ENCODE measurements at places on chromosomes 4 and X. TPM values are rescaled to one million over a fixed set of nuclear protein-coding genes. Genes with fewer than 3 reads are reported as not detected.

GRCh38 chr4:15398001-15398400 is 29.8 kb upstream of the C1QTNF7 start:
- no peak for DNase-seq

The MCF2 gene
- total RNA-seq = 0.53 TPM

DNA sequence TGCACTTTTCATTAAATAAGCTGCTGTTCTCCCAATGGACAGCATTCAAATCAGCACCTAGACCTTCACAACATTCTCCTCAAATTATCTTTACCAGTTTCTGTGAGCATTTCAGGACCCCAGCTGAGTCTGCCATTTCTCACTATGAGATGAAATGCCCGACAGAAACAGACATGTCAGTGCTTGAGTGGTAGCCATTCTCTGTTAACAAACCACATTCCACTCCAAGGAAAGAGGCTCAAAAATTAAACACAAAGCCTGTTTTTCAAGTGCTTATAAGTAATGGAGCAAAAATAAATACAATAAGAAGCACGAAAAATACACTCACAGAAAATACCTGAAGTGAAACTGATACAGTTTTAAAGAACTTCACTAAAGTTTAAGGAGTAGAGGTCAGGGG is 320.2 kb upstream of the PRPS2 start:
- no peak for DNase-seq

The P2RY4 gene
- 0.18 TPM for total RNA-seq

The TLR10 gene
- total RNA-seq = not detected

The NWD2 gene
- total RNA-seq = not detected

GRCh38 chr4:39045827-39046221 is 13.6 kb upstream of the TMEM156 start:
- DNase-seq = peak; percentile 21

DNA sequence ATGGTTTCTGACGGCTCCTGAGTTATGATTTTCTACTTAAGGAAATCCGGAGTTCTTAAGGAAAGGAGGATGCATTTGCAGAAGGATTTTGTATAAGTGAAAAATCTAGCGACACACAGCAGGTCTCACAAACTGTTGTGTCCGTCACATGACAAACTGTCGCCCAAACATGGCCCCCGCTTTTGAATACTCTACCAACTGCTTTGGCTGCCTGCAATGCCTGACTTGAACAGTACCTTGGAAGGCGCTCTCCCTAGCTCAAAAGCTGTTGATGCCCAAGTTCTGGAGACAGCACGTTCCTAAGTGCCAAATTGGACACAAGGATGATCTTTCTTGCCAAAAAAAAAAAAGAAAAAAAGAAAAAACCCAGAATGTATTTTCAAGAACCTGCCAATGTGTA is 103.2 kb downstream of the ENPP6 start:
- no peak for DNase-seq

The CLNK gene
- total RNA-seq = 0.31 TPM

The MAGEA10 gene
- total RNA-seq = not detected

The PCDH7 gene
- not detected for total RNA-seq

DNA sequence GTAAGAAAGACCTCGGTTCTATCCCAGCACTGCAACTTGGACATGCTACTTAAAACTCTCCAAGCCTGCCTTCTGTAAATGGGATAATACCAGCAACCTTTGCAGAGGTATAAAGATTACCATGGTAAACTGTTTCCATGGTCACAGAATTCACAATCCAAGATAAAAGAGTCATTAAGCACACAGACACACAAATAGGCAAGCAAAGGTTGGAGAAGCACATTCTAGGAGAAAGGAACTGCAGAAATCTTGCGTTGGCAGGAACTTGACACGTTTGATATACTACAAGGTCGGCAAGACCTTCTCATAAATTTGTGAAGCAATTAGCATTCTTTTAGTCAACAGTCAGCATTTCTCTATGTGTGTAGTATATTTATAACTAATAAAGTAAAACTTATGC is 12.3 kb upstream of the CHRNA9 start:
- DNase-seq = no peak

DNA sequence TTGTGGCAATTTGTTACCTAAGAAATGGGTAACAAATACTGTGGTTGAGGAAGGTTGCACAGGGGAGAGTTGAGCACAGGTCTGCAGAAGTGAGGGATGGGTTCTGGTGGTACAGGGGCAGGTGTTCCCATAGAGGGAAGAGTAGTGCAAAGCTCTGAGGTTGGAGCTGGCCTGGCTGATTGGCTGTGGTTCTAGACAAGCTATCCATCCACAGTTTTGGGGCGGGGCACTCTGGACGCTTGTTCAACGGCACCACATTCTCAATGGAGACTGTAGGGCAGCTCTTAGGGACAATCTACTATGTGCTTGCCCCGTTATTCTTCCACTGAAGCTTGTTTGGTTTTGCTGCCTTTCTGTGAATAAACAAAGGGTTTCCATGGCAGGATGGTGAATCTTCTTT is 35.4 kb downstream of the NAT8L start:
- no peak for DNase-seq

The HNRNPH2 gene
- total RNA-seq = 21.3 TPM

- DNase-seq = no peak
These were observed 99.0 kb downstream of the CAMK2D start for GRCh38 chr4:113662581-113662980.

GRCh38 chr4:88419874-88420273 is 37.0 kb upstream of the HERC5 start:
- DNase-seq = no peak

DNA sequence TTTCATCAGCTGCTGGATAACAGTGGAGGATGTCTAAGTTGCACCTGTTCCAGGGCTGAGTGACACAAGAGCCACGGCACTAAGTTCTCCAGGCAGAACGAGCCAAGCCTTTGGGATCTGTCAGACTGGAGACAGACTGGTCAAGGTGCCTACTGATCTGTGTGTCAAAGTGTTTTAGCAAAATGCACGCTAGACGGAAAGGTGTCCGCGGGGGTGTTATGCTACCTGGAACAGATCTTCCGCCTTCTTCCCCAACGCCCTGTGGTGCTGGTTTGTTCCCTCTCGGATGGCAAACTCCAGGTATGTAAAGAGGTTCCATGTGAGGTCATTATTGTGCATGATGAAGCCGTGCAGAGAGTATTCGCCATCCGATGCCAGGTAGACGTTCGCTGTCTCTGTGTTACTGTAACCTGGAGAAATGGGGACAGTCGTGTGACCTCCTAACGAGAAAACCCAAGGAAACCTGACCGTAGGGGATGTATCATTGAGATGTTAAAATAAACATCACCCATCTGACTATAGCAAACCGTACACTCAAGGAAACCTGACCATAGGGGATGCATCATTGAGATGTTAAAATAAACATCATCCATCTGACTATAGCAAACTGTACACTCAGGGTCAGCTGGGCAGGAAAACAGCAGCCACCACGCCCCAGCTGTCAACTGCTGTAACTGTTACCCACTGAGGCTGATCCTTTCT is 29.7 kb upstream of the SLC25A6 start:
- no peak for DNase-seq

- DNase-seq = no peak
These were observed 137.9 kb downstream of the SLC7A11 start for GRCh38 chr4:138104284-138104680.

GRCh38 chr4:13484749-13485221 is 645 bp upstream of the RAB28 start:
- no peak for DNase-seq

- DNase-seq = no peak
These were observed 161.8 kb downstream of the FNIP2 start for GRCh38 chr4:158930639-158930972.

DNA sequence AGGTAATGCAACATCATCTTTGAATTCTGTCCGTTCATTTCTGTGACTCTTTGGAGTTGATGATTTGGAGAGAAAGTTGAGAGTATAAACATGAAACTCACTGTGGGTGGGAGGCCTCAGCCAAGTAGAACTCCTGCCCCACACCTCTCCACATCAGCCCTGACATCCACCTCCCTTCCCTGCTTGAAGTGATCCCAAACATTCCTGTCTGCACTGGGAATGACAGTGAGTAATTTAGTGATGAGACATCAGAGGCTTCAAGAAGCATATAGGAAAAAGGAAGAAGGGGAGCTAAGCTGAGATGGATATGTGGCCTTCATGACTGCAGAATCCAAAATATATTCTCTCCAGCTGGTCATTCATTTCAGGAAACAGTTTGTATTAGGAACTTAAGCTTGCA is 151.8 kb downstream of the SPATA18 start:
- no peak for DNase-seq

DNA sequence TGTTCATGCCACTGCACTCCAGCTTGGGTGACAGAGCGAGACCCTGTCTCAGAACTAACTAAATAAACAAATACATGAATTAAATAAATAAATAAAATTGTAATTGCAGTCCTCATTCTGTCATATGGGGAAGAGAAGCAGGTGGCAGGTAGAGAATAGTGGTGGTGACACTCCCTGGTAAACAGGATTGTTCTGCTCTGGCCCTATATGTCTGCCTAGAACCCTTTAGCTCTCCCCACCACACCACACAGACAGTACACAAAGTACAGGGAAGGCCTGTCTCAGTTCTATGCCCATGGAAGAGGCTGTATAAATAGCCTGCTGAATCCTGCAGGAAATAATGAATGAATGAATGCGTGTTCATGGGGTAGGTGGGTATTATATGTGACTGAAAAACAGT is 117.7 kb downstream of the CEP135 start:
- no peak for DNase-seq

- no peak for DNase-seq
These were observed 130.8 kb downstream of the BANK1 start for GRCh38 chr4:101921370-101921769.

DNA sequence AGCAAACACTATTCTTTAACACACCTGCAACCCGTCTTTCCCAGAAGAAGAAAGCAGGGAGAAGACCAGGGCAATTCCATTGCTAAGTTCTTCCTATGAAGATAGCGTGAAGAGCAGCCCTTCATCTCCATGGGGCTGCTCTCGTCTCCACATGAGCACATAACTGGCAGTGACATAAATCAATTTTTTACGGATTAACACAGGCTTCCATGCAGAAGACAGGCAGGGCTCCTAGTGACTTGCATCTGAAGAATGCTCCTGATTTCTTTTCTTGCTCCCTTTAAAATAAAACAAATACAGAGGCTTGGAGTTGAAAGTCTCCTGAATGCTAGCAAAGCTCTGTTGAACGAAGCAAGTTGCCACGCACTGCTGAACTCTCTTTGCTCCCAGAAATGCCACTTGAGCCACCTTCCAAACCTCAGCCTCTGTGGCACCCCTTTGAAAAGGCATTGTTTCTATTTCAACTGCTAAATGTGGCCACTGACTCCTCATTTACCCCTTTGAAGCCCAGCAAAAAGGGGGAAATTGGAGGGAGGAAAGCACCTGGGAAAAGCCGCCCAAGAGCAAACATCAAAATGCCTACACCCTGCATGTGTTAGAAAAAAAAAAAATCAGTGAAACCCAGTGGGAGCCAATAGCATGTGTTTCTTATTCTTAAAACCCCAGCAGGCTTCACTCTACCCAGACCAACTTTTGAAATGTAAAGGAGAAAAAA is 383.7 kb downstream of the IDS start:
- DNase-seq = no peak

DNA sequence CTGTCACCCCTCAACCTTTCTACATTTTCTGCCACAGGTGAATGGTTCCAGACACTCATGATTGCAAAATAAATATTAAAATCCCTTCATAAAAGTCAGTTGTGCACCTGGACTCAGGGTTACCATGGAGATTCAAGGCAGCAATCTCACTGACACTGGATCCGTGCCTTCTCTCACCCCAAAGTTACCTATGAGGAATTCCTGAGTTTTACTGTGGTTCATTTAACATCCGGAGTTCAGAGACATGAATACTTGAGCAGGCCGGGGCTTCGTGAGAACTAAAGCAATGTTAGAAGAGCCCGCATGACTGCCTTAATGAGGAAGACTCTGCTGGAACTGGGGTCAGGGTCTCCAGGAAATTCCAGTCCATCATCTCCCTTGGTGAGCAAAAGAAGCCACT is 12.5 kb upstream of the CLNK start:
- no peak for DNase-seq

GRCh38 chr4:100189820-100190642 is at the start of gene DDIT4L:
Gene DDIT4L, minus strand, starts transcription at chr4:100190468. Its CDS starts 485 bp downstream, at chr4:100189983.
- DNase-seq = no peak

GRCh38 chr4:6694177-6694901 is 661 bp downstream of the S100P start:
- peak; percentile 37 for DNase-seq

DNA sequence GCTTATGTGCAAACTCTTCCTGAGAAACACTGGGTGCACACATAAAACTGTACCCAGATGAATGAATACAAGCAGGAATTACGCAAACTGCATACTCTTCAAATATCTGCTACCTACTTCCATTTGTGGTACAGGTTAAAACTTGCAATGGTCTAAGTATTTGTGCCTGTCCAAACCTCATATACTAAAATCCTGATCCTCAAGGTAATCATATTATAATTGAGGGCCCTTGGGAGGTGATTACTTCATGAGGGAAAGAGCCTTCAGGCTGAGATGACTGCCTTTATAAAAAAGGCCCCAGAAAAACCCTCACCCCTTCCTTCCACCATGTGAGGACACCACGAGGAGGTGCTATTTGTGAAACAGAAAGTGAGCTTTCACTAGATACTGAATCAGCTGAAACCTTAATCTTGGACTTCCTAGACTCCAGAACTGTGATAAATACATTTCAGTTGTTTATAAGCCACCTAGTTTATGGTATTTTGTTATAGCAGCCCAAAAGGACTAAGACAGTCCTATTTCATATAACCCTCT is 1977.2 kb downstream of the PCDH7 start:
- DNase-seq = no peak

The MAEA gene
- total RNA-seq = 63.8 TPM

DNA sequence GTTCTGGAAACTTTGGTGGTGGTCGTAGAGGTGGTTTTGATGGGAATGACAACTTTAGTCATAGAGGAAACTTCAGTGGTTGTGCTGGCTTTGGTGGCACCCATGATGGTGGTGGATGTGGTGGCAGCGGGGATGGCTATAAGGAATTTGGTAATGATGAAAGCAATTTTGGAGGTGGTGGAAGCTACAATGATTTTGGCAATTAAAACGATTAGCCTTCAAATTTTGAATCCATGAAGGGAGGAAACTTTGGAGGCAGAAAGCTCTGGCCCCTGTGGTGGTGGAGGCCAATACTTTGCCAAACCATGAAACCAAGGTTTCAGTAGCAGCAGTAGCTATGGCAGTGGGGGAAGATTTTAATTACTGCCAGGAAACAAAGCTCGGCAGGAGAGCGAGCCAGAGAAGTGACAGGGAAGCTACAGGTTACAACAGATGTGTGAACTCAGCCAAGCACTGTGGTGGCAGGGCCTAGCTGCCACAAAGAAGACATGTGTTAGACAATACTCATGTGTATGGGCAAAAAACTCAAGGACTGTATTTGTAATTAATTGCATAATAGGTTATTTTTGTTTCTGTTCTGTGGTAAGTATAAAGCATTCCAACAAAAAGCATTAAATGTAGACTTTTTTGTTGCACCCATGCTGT is 23.2 kb upstream of the SOD3 start:
- no peak for DNase-seq

The GABRQ gene
- total RNA-seq = not detected

The ART3 gene
- total RNA-seq = not detected
